Bronchus fibroblast of lung (primary cell): ENCODE measurements at places on chromosomes 6 and 20. TPM values are rescaled to one million over a fixed set of nuclear protein-coding genes. Genes with fewer than 3 reads are reported as not detected.

Gene ITCH
- 32.0 and 35.6 TPM in 2 replicates for total RNA-seq

Gene ADGB
- not detected in 2 replicates for total RNA-seq

Gene CDYL
- total RNA-seq: 9.9 and 10.3 TPM in 2 replicates

Gene UNC5CL
- total RNA-seq: under 0.01 and 0.15 TPM in 2 replicates

Gene TREML1
- not detected in 2 replicates for total RNA-seq

Gene SCUBE3
- 0.17 and 0.30 TPM in 2 replicates for total RNA-seq

Gene SLC35A1
- total RNA-seq: 10.4 and 11.9 TPM in 2 replicates

Gene PRPH2
- 1.7 and 2.1 TPM in 2 replicates for total RNA-seq

Gene FAM217A
- total RNA-seq: not detected in 2 replicates

Gene CLPSL2
- total RNA-seq: not detected in 2 replicates

Gene PI3
- not detected in 2 replicates for total RNA-seq

Gene RAB44
- total RNA-seq: under 0.01 TPM in 1 of 2 replicates, not detected in the other

Gene SMOC2
- total RNA-seq: not detected in 2 replicates

Gene BPIFB4
- not detected in 2 replicates for total RNA-seq

Gene UNC93A
- total RNA-seq: not detected in 2 replicates

Gene LST1
- not detected in 2 replicates for total RNA-seq

Gene MATN4
- not detected in 2 replicates for total RNA-seq

Gene RNF217
- 3.4 and 6.4 TPM in 2 replicates for total RNA-seq

Gene OR2J3
- not detected in 2 replicates for total RNA-seq

Gene SPEF1
- total RNA-seq: 0.15 and 0.17 TPM in 2 replicates

Gene ATAT1
- total RNA-seq: 4.5 and 6.4 TPM in 2 replicates

Gene MEI4
- not detected in 2 replicates for total RNA-seq

Gene LSM2
- 133 and 134 TPM in 2 replicates for total RNA-seq

Gene THBS2
- 43.2 and 48.8 TPM in 2 replicates for total RNA-seq

Gene SAMD3
- total RNA-seq: not detected in 2 replicates

Gene OR12D3
- not detected in 2 replicates for total RNA-seq

Gene RAET1E
- under 0.01 TPM in 1 of 2 replicates, not detected in the other for total RNA-seq

Gene CST4
- not detected in 2 replicates for total RNA-seq

Gene CAGE1
- 0.17 TPM in 1 of 2 replicates, not detected in the other for total RNA-seq

Gene HCRTR2
- 0.17 TPM in 1 of 2 replicates, not detected in the other for total RNA-seq

Gene SSTR4
- not detected in 2 replicates for total RNA-seq

Gene GATA5
- total RNA-seq: not detected in 2 replicates

Gene RAD21L1
- not detected in 2 replicates for total RNA-seq

Gene PSMF1
- total RNA-seq: 138 and 231 TPM in 2 replicates

Gene COL12A1
- 131 and 152 TPM in 2 replicates for total RNA-seq

Gene FAM110A
- total RNA-seq: 9.1 and 9.8 TPM in 2 replicates

Gene SLC22A1
- total RNA-seq: under 0.01 TPM in 1 of 2 replicates, not detected in the other

Gene MYLK2
- total RNA-seq: 0.17 and 0.30 TPM in 2 replicates

Gene POLR3F
- total RNA-seq: 9.2 and 14.6 TPM in 2 replicates

Gene SYCP2L
- total RNA-seq: under 0.01 and 0.30 TPM in 2 replicates

Gene DCBLD1
- 48.2 and 52.6 TPM in 2 replicates for total RNA-seq

Gene ACTL10
- 2.0 and 2.1 TPM in 2 replicates for total RNA-seq

Gene BANF2
- not detected in 2 replicates for total RNA-seq

Gene GPLD1
- 0.15 and 0.17 TPM in 2 replicates for total RNA-seq

Gene SEL1L2
- total RNA-seq: not detected in 2 replicates

Gene ARMC2
- 1.3 and 2.1 TPM in 2 replicates for total RNA-seq

Gene ZNF311
- total RNA-seq: 0.67 and 0.74 TPM in 2 replicates

Gene ZNF165
- total RNA-seq: 0.34 and 0.45 TPM in 2 replicates

Gene KCNK17
- not detected in 2 replicates for total RNA-seq

Gene HLA-DMA
- total RNA-seq: 2.7 and 3.4 TPM in 2 replicates

Gene BFSP1
- total RNA-seq: 1.7 and 2.7 TPM in 2 replicates
